ENCODE measurements at places on chromosomes 4 and X.

- DNase-seq: no peak
Measured at GRCh38 chr4:101322743-101323142, 24.6 kb downstream of the PPP3CA start.

DNA sequence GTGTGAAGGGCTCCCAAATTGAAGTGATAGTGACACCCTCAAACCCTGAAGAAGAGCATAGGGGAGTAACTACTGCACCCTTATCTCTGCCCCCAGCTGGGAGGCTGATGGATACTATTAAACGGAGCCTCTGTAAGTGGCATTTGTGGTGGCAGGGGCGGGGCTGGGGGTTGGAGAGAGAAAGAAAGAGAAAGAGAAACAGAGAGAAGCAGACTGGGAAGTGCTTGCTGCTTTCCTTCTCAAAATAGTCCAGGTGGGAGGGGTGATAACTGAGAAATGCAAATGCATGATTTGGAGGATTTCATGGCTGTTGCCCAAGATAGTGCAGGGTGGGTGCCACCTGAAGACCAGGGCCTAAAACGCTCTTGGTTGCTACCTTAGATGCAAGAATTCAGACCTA, 253.5 kb upstream of the GATB start:
- peak; percentile 66 for DNase-seq

- DNase-seq: peak; percentile 70
Measured at GRCh38 chrX:154750301-154751202, at the start of gene GAB3. Gene GAB3 (minus strand): TSS chrX:154751077. CDS start chrX:154751025, 52 bp downstream.

GRCh38 chr4:139943277-139943676, 210.7 kb downstream of the MAML3 start:
- DNase-seq: no peak

- no peak for DNase-seq
Measured at GRCh38 chrX:28848707-28849106, 261.5 kb downstream of the IL1RAPL1 start.

DNA sequence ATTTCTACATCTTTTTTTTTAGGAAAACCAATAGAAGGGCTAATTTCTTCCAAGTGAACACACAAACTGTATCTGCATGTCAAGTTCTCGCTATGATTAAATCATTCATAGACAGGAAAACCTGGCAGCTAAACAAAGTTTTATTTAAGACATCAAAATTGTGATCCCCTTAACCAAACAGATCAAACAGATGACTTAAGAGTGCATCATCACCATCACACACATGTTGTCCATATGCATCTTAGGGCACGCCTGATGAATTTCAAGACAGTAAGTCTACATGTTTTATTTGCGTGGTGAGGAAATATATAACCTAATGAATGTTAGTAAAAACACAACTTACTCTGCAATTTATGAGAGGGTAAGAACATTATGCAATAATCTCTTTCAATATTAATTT, 317.0 kb upstream of the ANXA10 start:
- DNase-seq: no peak

DNA sequence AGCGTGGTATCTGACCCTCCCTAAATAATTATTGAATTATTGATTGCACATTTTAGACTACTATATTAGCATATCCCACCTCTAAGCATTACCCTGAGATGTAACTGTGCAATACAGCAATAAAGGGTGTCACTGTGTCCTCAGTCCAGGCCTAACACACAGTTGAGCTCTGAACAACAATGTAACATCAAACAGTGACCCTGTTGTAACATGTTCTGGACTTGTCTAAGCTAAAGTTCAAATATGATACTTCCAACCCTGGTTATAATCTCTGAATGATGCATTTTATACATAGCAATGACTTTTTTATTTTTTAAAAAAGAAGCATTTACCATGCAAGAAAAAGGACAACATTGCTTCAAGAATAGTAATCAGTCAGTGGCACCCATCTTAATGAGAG, 61.6 kb upstream of the DMD start:
- no peak for DNase-seq

DNA sequence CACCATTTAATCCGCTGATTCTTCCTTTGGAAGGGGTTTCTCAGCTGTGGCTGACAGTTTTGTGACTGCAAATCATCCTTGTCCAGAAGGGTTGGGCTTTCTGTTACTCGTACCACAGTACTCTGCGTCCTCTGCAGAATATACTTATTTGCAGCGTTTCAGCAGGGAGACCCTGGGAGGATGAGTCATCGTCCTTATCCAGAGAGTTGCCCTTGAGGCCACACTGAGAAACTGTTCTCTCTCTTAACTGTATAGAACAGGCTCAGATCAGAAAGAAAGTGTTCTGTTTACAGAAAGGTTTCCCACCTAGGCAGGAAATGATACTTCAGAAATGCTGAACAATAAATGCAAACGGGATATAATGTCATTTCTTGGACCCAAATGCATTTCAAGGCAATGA, 47.8 kb upstream of the DDX53 start:
- no peak for DNase-seq

DNA sequence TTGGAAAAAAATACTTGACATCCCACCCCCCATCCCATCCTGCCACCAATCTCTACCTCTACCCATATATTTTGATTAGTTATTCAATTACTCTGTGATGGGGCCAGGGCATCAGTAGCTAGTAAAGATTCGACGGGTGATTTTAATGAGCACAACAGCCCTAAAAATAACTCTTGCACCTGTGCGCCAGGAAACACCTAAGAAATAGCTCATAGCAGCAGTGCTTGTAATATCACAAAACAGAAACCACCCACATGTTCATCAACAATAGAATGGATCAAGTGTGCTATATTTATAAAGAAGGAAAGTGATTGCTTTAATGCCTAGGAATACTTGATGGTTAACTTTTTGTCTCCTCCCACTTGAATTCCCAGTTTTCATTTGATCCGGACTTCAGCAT, 225.6 kb upstream of the LCORL start:
- no peak for DNase-seq

DNA sequence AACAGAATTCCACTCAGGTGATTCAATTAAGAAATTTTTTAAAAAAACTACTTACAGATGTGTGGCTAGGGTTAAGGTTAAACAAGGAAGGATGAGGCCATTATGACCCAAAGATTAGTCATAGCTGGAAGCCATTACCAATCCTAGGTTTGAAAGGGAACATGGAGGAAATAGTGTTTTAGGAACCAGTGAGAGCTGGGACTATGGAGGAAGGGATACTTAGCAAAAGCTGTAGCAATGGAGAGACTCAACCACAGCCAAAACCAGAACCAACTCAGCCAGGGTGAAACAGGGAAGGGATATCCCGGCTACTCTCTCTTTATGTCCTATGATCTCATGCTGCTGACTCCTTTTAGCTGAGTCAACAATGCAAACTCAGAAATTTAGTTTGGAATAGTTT, 148.6 kb upstream of the CNKSR2 start:
- no peak for DNase-seq

DNA sequence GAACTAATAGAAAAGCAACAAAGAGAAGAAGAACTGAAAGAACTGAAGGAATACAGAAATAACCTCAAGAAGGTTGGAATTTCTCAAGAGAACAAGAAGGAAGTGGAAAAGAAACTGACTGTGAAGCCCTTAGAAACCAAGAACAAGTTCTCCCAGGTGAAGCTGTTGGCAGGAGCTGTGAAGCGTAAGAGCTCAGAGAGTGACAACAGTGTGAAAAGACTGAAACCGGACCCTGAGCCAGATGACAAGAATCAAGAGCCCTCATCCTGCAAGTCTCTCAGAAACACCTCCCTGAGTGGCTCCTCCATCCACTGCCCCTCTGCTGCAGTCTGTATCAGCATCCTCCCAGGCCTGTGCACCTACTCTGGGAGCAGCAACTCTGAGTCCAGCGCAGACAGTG, 8.4 kb upstream of the FHDC1 start:
- DNase-seq: no peak

- DNase-seq: no peak
Measured at GRCh38 chr4:46992338-46992737, 1.0 kb downstream of the GABRA4 start.

DNA sequence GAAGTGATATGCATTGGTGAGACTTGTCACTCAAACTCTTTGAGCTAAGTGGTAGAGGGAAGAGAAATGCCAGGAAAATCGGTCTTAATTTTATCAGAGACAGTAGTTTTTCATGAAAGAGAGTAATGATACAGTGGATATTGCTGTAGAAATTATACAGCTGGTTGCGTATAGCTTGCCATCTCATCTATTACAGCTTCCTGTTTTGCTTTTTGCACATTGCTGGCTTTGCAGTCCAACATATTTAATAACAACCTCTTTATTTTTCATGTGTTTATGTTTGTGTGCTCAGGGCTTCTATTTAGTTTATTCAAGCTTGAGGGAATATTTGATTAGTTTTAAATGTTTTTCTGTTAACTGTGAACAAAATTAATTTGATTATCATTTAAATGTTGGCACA, 11.5 kb downstream of the SMAD1 start:
- no peak for DNase-seq

- DNase-seq: no peak
Measured at GRCh38 chrX:17826609-17827496, 34.2 kb downstream of the RAI2 start.

DNA sequence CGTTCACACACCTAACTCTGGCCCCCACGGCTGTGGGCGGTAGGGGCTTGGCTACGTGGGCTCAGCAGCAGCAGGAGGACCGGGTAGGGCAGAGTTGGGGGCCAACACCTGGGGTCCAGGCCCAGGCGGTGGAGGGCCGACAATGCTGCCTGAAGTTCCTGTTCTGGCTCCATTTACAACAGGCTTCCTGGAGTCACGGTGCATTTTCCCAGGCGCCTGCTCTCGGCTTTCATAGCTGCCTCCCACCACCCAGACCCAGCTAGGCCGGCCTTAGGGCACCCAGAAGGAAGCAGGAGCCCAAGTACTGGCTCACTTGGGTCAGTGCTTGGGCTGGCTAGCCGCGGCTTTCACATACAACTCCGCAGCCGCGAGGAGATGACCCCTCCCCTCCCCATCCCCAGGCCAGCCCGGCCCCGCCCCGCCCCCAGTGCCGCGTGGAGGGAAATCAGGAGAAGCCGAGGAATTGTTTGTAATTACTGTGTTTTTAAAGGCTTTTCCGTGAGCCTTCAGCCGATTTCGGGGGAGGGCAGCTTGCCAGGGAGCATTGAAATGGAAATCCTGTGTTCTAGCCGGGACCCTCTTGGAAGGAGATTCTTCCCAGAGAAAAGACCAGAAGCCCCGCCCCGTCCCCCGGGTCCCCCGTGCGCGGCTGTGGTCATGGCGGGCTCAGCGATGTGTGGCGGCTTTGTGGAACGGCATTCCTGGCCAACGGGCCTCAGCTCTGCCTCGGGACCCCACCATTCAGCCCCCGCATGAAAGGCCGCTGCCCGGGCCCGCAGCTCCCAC, 28.5 kb downstream of the PJA1 start:
- no peak for DNase-seq

DNA sequence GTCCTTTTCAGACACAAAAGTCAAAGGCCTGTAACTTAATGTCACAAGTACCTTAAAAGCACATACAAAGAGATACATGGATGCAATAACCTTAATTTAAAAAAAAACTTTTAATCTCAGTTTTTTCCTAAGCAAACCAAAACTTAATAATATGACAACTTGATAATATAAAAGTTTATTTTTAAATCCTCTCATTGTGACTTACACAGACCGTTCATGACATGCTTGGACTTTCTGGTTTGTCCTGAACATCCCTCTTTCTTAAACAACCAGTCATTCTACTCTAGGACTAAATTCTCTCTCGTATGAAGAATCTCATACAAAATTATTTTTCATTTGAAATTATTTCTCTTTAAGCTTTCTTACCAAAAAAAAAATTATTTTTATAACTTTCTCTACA, 43.1 kb upstream of the CYP2U1 start:
- no peak for DNase-seq

- DNase-seq: no peak
Measured at GRCh38 chr4:171847751-171848150, 34.5 kb downstream of the GALNTL6 start.

GRCh38 chr4:115356176-115356575, 242.8 kb upstream of the NDST4 start:
- no peak for DNase-seq

- DNase-seq: no peak
Measured at GRCh38 chrX:13803116-13803515, 13.8 kb downstream of the GPM6B start.

GRCh38 chr4:8495803-8496202, 55.2 kb downstream of the TRMT44 start:
- DNase-seq: no peak

DNA sequence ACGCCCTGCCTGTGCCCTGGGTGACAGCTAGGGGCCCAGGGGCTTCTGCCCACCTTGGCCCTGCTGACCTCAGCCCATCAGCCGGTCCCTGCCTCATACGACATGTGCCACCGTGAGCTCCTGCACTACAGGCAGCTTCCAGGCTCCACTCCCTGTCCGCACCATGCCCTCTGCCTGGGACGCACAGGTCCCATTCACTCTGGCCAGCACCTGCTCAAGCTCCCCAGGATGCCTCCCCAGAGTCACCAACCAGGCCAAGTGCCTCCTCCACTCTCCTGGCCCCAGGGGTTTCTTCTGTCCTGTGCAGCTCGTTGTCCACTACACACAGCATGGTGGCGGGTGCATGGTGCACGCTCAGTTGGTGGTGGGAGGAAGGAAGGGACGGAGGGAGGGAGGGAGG, 20.2 kb upstream of the MRFAP1 start:
- DNase-seq: no peak

Data from activated naive CD8-positive, alpha-beta T cell treated with anti-CD3 and anti-CD28 coated beads, Interleukin-2, amount 10 ng/mL, durations not matched to agents 7 days and 5 days (primary cell).